ENCODE measurements at places on chromosomes 7 and 10.

DNA sequence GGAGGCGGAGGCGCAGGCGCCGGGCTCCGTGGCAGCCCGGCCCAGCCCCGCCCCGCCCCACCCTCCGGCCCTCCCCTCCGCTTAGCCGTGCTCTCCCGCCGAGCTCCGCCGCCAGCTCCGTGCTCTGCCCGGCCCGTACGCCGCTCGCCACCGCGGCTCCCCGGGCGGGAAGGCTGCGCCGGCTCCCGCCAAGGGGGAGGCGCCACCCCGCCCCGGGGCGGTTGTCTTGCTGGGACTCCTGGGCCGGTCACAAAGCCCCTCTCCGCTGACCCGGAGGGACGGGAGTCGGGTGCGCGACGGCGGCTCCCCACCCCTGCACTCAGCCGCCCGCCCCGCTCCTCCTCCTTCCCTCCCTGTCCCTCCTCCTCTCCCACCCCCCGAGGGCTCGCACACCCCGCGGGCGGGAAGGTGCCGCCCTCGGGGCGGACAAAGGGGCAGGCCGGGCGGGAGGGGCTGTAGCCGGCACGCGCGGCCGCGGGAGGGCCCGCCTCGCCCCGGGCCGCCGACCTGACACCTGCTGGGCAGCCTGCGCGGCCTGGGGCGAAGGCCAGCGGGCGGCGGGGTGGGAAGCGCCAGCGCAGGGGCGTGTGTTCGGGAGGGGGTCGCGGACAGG, 11.5 kb upstream of the SP8 start:
- DNase-seq: no peak

- no peak for DNase-seq
These were observed 38.5 kb upstream of the WAC start for GRCh38 chr10:28494420-28494819.

DNA sequence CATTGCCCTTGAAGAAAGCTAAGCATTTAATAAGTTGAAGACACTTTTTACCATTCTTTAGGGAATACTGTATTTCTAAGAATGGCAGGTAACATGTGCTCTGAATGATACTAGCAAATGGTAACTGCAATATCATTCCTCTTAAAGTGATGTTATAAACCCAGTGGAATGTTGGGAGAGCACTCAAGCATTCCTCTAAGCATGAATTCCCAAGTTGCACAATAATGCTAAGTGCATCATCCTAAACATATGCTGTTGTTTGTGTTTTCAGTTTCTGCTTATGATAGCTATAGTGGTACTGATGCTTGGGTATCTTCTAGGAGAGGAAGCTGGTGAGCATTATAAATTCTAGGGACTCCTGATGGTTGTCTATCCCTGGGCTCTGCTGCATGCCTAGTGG, 673.9 kb downstream of the PHTF2 start:
- DNase-seq: no peak

DNA sequence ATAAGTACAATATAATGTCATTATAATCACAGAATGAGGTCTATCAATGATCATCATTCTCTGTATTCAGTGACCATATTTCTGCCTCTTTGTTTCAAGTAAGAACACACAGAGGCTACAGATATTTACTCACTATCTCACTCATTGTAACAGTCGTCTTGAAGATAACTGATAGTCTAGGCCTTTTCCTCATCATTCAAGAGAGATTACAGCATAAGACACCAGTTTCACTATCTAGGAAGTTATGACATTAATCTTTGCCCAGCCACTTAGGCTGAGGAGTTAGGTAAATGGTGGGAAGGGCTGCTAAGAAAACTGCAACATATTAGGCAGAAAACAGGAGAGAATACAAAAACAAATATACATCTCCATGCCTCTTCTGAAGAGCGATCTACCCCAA, 125.3 kb downstream of the CHCHD3 start:
- no peak for DNase-seq

- DNase-seq: no peak
These were observed 85.5 kb upstream of the ADO start for GRCh38 chr10:62719061-62719460.

DNA sequence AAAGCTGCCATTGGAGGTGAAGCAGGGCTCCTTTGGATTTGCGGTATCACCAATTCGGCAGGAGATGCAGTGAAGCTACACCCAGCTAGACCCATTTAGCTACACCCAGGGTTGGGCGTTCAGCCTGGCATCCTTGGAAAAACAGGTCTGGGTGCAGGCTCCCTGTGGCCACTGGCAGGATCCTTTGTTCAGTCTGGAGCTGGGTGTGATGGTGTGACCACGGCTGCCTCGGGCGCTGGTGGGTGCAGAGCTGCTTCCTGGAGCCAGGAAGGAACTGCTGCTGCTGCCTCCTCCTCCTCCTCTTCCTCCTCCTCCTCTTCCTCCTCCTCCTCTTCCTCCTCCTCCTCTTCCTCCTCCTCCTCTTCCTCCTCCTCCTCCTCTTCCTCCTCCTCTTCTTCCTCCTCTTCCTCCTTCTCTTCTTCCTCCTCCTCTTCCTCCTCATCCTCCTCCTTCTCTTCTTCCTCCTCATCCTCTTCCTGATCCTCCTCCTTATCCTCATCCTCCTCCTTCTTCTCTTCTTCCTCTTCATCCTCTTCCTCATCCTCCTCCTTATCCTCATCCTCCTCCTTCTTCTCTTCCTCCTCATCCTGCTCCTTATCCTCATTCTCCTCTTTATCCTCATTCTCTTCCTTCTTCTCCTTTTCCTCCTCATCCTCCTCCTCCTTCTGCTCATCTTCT, 84.0 kb downstream of the GRK5 start:
- no peak for DNase-seq

DNA sequence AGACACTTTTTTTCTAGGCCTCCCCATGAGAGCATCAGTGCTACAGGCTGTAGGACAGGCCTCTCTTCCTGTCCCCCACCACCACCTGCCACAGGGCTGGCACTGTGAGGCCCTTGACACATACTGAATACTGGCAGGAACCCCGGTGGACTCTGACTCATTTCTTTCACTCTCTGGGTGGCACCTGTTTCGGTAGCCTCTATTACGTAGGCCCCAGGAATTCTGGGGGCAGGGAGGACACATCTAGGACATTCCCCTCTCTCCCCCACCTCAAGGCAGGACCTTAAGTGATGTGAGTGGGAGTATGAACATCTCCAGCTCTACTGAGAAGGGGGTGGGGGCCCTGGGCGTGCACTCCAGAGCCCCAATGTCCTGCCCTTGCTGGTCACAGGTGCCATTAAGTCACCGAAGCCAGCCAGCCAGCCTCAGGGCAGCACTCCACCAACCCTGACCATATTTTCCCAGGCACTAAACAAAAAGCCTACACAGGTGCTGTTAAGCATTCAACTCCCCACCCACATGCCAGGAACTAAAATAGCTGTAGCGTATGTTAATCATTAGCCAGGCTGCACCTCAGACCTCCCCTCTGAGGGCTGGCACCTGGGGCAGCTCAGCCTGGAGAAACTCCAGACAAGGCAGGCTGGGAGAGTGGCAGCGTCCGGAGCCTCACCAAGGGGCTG, 8.9 kb downstream of the ANXA11 start:
- no peak for DNase-seq

DNA sequence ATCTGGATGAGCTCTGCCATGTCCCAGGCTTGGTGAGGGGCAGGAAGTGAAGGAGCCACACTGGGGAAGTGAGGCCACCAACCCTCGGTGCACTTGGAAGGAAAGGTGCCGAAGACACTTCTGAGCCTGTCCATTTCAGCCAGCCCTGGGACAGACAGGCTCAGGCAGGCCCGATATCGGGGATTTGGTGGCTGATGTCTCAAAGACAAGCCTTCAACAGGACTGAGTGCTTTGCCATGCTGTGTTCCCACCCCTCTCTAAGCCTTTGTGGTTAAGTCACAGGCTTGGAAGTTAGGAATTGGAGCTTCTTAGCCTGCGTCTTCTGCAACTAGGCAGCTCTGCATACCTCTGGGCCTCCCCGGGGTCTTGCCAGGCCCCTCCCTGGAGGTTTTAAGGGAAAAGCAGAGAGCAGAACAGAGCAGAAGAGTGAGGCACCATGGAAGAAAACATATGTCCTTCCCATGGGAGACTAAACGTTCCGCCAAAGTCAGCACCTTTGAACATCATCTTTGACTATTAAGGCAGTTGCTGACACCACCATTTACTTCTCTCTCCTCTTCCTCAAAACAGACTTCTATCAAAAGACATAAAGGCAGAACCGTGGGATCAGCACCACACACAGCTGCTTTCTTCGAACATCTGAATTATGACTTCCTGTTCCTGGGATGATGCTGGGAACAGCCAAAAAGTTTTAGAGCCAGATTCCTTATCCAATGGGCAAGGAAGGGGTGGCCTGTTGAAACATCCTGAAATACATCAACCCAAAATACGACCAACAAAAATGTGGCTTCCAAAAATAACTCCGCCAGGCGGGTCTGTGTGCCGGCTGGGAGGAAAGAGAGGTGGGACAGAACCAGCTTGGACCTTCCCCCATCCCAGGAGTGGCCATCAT, 71.8 kb downstream of the AFAP1L2 start:
- no peak for DNase-seq

DNA sequence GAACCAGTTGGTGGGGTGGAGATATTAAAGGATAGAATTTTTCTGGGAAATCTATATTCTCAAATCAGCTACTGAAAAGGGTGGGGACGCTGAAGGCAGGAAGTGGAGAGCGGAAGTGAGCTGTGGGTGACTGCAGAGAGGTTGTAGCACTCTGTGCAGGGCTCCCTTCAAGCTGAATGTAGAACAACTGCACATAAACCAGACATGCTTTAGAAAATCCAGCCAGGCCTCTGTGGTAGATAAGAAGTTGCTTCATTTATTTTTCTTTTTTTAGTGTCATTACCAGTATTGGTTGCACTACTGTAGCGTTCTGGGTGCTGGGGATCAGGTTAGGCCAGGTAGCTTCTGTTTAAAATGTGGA, 127.8 kb downstream of the CELF2 start:
- DNase-seq: peak; percentile 38

GRCh38 chr7:8893775-8894174, 460.4 kb downstream of the NXPH1 start:
- DNase-seq: no peak

- DNase-seq: no peak
These were observed 3.8 kb downstream of the RARRES2 start for GRCh38 chr7:150337659-150338081.

GRCh38 chr7:96686305-96686704, 23.3 kb downstream of the SEM1 start:
- no peak for DNase-seq

GRCh38 chr10:118851062-118852035, 96.6 kb upstream of the CACUL1 start:
- no peak for DNase-seq

GRCh38 chr7:119620769-119621168, 652.2 kb upstream of the KCND2 start:
- DNase-seq: no peak

- no peak for DNase-seq
These were observed 606.8 kb downstream of the PTPRN2 start for GRCh38 chr7:157980774-157981173.

DNA sequence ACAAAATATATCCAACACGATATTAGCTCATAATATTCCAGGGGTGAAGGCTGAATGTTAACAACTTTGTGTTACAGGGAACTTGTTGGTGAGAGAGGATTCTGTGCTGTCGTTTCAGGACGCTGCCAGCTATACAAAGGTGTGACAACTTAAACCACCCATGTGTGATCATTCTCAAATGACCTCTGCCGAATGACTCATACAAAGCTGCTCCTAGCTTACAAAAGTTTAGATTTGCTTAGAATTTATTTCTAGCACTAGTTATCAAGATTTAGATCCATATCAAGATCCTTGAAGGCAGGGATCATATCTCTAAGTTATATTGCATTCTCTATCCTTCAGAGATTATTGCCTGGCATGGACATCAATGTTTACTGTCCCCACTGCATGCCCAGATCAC, 65.3 kb downstream of the COBL start:
- no peak for DNase-seq

GRCh38 chr7:135519233-135519688, 9.4 kb upstream of the CNOT4 start:
- no peak for DNase-seq

DNA sequence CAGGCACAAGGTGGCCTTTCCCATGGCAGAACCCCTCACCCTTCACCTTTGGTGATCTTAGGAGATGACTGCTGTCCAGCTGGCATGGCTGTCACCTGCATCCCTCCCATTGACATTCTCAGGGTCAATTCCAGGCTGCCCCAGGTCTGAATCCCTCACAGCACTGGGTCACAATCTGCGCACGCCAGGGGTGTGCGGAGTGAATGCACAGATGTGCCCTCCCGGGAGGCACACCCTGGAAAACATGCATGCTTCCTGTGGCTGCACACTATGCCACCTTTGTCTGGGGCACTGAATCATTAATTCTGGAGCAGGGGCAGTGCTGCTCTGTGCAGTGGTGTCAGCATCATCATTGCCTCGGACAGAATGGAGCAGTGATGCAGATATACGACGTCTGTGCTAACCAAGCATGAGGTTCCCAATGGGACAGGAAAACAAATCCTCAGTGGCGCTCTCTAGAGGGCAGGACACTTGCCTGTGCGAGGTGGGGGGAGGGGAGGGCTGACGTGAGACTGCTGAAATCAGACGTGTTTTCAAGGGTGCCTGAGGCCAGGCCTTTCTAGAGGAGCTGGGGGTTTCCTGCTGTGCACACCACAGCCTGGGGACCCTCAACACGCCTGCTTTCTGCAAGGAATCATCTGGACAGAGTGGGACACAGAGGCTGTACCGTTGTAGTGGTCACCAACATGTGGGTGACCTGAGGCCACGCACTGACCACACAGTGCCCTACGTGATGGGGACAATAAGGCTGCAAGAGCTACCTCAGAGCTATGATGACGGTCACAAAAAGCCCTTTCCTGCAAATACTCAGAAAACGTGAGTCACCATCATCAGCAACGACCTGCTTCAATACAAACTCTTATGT, 77.9 kb downstream of the HIPK2 start:
- no peak for DNase-seq

GRCh38 chr7:27210441-27211083, 10.7 kb upstream of the HOXA13 start:
- no peak for DNase-seq

GRCh38 chr10:78028438-78029268, 662 bp downstream of the POLR3A start:
- DNase-seq: peak; percentile 7

GRCh38 chr10:87095236-87095945, 385 bp downstream of the SHLD2 start:
- peak; percentile 66 for DNase-seq

DNA sequence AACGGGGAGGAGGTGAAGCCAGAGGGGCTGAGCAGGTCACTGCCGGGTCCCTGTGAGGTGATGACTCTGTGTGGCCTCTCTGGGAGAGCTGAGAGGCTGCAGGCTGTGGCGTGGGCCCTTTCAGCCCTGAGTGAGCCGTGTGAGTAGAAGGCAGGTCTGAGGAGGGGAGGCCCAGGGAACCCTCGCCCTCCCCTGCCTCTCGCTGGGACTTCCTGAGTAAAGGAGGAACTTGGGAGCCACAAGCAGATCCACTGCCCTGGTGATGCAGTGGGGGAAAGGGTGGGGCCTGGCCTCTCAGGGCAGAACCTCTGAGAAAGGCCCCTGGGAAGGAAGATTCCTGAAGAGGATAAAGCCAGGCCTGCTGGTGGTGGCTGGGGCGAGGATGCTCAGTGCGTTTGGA, 22.8 kb downstream of the EEPD1 start:
- DNase-seq: no peak

- DNase-seq: no peak
These were observed 46.3 kb upstream of the ZNF365 start for GRCh38 chr10:62327885-62328284.

GRCh38 chr7:114924038-114924712, 2.3 kb downstream of the MDFIC start:
- DNase-seq: no peak
